Activated T-helper 1 cell treated with Interleukin-2 at 50 U/mL for 16 hours (primary cell): ENCODE measurements at places on chromosomes 2 and 18.

GRCh38 chr18:38520786-38521185 lies 955.2 kb upstream of the CELF4 start:
- DNase-seq: no peak

DNA sequence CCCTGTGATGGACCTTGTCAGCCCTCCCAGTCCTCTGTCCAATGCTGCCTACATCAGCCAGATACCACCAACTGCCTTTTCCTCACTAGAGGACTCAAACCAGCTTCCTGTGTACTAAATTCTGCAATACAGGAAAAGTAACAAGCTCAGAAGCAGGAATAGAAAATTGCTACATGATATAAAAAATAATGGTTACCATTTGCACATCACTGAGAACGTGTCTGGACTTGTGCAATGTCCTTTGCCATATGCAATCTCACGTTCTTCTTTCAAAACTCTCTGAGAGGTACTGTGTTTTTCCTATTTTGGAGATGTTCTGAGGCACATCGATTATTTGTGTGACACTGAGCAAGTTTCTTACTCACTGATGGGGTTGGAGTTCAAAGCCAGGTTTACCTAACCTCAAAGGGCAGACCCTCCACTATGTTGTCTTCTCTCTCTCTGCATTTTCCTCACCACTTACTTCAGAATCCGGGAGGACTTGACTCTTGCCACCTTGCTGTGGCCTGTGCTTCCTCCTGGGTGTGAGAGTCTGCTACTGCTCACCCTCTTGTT lies 12.1 kb downstream of the UPP2 start:
- no peak for DNase-seq

DNA sequence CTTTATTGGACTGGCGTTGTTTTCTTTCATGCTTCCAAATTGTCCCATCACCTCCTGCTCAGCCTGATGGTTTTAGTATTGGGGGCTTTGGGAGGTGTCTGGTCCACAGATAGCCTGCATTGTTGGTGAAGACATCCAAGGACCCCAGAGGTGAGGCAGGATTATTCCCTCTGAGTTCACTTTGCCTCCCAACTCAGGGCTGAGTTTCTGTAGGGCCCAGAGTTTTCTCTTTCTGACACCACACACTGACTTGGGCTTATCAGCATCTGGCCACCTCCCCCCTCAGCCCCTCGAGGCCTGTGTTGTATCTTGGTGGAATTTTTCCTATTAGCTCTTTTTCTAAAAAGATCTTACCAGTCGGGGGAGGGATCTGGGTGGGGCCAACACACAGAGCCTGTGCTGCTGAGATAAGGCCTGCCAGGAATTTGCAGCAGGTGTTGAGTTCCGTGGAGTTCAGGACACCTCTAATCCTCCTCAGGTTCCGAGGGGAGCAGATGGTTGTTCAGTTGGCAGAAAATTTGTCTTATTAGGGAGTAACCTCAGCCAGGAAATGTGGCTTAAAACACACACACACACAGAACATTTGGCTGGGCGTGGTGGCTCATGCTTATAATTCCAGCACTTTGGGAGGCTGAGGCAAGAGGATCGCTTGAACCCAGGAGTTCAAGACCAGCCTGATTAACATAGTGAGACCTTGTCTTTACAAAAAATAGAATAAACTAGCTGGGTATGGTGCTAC lies 7.3 kb downstream of the EMILIN2 start:
- DNase-seq: no peak

- no peak for DNase-seq
These were observed 126.0 kb downstream of the LPIN1 start for GRCh38 chr2:11872247-11872947.

GRCh38 chr2:241242306-241242705 lies 53.8 kb downstream of the ANO7 start:
- DNase-seq: no peak

DNA sequence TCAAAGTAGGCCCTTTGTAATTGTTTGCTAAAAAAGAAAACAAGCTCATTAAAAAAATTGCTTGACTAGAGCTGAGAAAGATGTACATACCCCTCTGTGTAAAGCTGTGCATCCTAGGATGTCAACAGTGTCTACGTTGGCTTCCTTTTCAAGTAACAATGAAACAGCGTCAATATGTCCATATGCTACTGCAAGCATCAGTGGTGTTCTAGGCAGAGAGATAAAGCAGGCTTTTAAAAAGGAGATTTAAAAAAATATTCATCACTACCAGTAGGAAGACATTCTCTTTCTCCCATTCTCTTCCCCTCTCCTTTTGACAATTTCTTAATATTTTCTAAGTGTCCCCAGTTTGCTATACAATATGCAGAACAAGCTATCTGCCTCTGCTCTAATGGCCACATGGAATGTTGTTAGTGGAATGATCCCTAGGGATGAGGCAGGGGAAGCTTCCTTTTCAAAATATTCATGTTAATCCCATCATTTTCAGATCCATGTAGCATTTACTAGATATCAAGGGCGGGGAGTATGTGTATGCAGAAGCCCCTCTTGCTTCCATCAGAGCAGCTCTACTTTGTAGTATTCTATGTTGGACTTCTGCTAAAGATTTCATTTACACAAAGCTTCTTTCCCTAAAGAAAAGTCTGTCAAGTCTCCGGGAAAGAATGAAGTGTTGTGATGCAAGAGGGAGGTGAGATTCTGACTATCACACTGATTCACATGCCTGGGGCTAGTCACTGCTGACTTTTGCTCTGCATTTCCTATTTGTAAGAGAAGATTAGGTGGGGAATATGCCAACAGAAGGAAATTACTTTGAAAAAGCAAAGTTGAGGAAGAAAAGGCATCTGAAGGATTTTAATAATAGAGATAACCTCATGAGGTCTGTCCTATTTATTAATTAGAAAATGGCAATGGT lies 81.5 kb upstream of the PGAP1 start:
- no peak for DNase-seq

- DNase-seq: no peak
These were observed 76.0 kb upstream of the DSG1 start for GRCh38 chr18:31241900-31242409.

GRCh38 chr18:11387880-11388279 lies 221.5 kb upstream of the SLC35G4 start:
- no peak for DNase-seq

DNA sequence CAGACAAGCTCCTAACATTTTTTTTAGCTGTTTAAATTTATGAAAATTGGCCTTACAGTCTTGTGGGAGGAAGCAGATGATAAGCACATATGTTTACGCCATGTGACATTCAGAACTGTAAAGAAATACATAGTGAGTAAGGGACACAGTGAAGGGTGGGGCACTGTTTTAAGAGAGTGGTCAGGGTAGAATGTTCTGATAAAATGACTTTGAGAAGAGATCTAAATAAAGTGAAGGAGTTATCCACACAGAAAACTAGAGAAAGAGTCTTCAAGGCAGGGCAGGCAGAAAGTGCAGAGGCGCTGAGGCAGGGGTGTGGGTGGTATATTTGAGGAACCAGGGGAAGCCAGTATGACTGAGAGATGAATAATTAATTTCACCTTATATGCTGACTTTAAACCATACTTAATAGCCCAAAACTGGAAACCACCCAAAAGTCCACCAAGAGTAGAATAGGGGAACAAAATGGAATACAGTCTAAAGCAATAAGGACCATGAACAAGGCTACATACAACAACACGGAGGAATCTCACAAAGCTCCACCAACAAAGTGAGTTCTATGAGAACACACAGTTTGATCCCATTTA lies 8.6 kb downstream of the MREG start:
- no peak for DNase-seq

DNA sequence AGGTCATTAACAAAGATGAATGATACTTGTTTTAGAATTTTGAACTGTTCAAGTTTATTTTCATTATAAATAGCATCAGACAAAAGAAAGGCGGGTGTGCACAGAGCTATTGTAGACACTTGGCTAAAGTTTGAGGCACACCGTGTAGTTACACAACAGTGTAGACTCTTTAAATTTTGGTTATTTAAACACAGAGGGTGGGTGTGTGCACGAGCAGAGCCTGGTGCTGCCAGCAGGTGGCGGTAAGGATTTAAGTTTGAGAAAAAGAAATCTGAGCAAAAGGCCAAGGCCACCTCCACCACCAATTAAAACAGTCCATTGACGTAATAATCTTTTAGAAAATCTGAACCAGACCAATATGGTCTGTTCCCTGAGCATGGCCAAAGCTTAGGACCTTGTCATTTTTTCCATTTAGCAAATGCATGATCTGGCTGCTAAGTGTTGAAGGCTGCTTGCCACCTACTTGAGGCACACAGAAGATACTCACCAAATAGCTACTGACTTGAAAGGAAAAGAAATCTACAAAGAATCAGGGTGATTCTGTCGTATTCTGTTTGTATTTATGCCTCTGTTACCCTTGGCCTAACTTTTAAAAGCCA lies 14.3 kb downstream of the COPS7B start:
- DNase-seq: no peak

- DNase-seq: no peak
These were observed 39.9 kb downstream of the PRKCE start for GRCh38 chr2:45691171-45691999.

DNA sequence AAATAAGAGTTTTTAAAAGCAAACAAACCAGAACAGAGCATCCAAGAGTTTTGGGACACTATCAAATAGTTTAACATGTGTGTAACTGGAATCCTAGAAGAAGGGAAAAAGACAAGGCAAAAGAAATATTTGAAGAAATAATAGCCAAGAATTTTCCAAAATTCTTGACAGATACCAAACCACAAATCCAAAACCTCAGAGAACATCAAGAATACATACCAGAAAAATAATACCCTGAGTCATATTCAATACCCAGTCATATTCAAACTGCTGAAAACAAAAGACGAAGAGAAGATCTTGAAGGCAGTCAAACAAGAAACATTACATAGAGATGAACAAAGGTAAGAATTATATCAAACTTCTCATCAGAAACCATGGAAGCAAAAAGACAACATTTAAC lies 22.9 kb downstream of the INO80C start:
- no peak for DNase-seq

GRCh38 chr18:37452015-37452414 lies 113.6 kb downstream of the CELF4 start:
- DNase-seq: no peak

DNA sequence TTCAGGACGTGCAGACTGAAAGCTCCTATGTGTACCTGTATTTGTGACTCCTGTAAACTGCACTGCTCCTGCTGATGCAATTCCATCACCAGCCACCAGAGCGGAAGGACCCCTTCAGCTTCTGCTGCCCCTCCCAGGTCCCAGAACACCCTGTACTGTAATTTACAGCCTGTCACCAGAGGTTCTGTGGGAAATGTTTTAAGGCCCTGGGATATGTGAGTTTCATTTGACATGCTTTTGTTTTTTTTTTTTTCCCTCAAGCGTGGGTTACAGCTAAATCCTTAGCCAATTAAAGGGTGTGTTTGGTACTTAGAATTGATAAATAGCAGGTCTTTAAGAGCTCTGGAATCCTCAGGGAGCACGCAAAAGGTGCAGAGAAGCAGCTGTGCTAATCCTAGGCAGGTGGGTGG lies 79.4 kb downstream of the KCTD1 start:
- no peak for DNase-seq

DNA sequence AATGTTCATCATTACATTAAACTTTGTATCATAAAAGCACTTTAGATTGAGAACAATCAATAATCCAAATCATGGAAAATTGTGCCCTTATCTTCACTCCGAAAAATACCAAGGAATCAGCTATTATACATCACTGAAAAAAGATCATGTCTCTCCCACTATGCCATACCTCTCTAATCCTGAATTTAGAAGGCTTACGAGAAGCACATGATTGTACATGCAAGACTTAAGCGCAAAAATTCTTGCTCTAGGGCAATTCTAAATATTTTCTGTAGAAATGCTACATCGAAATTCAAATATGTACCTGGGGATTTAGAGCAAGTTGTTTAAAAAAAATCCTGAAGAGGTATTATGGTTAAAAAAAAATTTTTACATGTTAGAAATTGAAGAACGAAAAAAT lies 1.3 kb downstream of the CYTIP start:
- DNase-seq: no peak

GRCh38 chr2:41928526-41928925 lies 119.3 kb upstream of the PKDCC start:
- DNase-seq: no peak

- no peak for DNase-seq
These were observed 28.6 kb downstream of the NBEAL1 start for GRCh38 chr2:203043226-203043625.

DNA sequence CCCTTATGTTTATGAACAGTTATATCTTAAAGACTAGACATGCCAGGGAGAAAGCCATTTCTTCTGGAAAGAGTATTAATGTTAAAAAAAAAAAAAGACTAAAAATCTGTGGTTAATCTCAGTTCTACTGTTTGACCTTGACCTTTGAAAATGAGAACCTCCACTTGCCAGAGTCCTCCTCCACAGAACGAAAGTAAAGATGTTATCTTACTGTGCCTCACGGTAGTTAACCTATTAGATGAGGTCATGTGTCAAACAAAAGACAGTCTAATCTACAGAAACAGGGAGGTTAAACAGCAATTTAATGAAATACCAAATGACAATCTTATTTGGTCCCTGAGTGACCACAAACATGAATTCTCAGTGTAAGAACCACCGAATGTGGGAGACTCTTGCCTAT lies 51.2 kb downstream of the SLC14A2 start:
- DNase-seq: no peak

- no peak for DNase-seq
These were observed 41.6 kb upstream of the KCNG2 start for GRCh38 chr18:79756143-79756500.

DNA sequence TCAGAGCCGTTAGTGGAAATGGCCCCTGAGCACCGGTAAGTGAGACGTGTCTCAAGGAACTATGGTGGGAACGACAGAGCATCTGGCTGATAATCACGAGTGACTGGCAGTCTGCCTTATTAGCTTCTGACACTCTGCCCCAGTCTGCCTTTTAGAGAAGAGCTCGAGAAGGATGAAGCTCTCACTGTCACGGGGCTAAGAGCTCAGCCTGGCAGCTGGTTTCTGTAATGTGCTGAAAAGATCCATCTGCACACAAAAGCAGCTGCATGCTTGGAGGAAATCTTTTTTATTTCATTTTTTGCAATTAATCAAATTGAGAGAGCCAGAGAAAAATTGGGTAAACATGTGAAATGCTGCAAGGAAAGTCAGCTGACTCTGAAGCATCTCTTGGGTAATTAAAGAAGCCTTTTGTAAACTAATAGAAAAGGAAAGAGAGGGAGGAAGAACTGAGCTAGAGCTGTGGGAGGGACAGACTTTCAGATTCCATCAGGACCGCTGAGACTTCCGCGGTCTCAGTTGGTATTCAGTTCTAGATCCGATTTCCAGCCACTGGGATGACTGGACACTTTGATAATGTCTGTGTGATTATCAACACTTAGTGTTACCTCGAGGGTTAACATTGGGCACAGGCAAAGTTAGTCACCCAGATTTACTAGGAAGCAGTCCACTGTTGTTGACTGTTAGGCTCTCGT lies 24.4 kb downstream of the MBP start:
- DNase-seq: no peak

- no peak for DNase-seq
These were observed 163.2 kb upstream of the KLF7 start for GRCh38 chr2:207328944-207329386.

GRCh38 chr2:85787282-85787980 lies 33.6 kb downstream of the ATOH8 start:
- DNase-seq: no peak

- DNase-seq: no peak
These were observed 19.8 kb downstream of the YWHAQ start for GRCh38 chr2:9610781-9611548.
